AG04449 (cell line): ENCODE measurements at places on chromosomes 5 and 9.

- no peak for DNase-seq
These were observed 78.9 kb downstream of the CFAP95 start for GRCh38 chr9:69899491-69899890.

DNA sequence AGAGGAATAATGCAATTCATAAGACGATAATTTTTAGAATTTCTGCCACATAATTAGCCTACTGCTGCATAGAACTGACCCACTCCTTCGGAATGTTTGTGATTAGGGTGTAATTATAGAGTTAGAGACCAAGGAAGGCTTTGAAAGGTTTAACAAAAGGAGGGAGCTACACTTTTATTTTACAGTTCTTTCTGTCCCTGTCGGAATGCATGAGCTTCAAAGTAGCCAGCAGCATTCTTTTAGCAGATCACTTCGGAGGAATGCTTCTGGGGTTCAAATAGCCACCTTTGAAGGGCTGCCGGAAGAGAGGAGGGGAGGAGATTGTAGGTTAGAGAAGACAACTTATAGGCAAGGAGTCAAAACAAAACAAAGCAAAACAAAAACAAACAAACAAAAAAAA, 168.1 kb downstream of the GRIA1 start:
- no peak for DNase-seq

DNA sequence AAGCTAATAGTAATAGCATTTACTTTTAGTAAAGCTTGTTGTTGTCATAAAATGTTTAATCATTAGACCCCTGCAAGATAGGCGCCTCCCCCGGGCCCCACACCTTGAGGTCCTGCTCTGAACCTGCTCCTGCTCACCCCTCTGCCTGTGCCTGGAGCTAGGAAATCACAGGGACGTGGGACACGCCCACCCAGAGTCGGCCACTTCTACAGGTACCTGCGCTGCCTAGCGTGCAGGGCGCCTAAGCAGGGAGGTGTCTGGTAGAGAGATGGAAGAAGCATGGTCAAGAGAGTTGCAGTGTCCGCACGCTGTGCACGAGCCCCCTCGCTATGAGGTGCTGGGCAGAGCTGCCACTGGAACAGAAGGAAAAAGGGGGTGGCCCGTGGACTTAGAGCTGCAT, 52.6 kb downstream of the HINT1 start:
- DNase-seq = no peak

DNA sequence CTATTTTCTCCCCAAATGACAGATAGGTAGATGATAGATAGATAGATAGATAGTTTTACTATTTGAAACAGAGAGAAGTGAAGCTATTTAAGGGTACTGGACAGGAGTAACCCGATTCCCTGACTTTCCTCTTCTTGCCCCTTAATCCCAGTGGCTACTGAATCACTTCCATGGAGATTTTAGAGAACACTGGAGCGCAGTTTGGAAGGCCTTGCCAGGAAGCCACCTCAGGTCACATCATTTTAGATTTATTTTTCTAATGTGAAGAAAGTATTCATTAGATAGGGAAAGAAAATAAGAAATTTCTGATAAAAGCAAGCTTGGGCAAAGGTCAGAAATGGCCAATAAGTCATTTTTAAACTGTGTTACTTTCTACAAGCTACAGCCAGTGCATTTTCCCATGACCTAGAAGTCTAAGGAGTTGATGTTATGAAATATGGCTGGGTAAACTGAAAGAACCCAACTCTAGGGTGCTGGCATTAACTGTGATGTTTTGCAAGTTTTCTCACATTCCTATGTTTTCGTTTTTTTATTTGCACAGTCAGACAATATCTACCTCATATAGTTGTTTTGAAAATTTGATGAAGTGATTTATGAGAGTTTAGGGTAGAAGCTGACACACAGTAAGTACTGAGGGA, 544.7 kb upstream of the PTGER4 start:
- no peak for DNase-seq

DNA sequence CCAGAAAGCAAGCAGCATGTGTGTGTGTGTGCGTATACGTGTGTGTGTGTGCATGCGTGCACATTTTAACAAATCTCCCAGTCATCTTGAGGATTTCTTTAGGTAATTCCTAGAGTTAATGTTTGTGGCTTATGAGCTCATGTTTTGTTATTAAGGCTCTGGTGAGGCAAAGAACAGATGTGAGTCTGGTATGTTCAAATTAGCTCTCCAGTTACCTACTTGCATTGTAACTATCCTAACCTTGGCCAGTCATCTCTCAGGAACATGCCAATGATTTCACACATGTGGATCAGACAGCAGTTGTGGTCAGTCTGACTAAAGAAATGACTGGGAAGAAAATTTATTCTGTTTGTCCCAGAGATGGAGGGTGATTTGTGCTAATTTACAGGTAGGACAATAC, 163.1 kb downstream of the IZUMO3 start:
- no peak for DNase-seq

DNA sequence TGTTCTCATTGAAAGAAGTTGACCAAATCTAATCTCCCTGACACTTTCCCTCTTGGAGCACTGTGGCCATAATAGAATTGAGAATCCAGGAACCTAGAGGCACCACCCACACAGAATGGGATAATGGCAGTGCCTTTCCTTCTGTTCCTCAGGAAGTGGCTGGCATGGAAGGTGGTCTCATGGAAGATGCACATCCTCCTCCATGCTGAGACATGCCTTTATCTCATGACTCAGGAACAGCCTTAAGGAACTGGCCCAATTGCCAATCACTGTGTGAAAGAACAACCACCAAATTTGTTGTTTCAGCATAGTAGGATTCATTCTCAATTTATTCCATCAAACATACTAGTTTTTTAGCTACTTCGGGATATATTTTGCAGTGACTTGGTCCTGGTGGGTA, 137.5 kb upstream of the RASGRF2 start:
- no peak for DNase-seq

DNA sequence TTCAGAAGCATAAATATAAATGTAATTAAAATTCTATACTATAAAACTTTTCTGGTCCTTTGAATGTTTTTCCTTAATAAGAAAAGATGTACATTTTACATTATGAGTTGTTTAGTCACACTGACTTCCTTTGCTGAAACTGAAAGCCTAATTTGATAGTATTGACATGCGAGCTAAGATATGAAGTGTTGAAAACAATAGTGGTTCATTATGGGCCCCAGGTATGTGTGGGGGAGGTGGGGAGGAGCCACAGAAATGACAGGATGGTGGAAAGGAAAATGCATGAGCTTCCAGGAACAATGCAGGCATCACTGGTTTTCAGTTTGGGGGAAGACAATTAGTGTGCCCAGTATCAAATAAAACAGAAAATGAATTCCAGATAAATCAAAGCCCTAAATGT, 35.4 kb upstream of the RLN1 start:
- DNase-seq = no peak

DNA sequence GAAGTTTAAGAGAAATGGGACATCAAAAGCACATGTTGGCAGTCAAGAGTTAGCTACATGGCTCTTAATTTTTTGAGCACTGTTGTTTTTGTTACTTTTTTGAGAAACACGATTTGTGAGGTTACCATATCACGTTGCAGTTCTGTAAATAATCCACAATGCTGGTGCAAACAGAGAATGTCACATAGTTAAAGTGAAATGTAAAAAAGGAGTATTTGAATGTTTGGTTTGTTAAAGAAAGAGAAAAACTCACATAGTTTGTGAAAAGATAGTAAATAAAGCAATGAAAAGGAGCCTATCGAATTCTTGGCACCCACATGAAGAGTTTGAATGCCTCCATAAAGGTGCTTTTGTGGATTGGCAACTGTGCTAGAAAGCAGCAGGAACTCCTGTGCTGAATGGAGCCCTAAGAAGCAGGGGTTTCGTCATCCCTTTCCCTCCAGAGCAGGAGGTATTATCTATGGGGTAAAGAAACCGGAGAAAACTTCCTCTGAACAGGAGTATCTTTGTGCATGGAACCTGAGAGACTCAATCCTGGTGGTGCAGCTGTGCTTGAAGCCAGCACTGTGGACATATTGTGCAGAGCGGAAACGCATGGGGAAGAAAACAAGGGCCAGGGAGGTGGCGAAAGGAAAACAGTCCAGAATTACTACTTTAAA, 148.5 kb upstream of the OTULINL start:
- no peak for DNase-seq

GRCh38 chr5:18370531-18370930, 736.3 kb downstream of the TAF11L14 start:
- DNase-seq = no peak

DNA sequence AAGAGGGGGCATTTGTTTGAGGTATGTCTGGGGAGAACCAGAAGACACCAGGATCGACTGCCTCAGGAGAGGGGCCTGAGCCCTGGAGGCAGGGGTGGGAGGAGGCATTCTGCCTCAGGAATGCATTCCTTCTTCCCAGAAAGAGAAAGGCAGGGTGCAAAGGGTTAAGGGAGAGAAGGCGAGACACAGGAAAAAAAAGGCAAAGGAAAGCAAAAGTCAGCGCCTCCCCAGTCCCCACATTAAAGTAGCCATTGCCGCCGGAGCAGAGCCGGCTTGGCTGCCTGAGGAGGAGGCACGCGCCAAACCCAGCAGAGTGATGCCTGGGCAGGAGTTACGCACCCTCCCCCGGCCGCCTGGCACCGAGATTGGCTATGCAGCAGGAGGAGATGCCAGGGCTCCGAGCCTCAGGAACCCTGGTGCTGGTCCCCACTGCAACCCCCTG, 123.8 kb upstream of the PHYKPL start:
- DNase-seq = no peak

GRCh38 chr9:111154081-111154562, 115.9 kb upstream of the LPAR1 start:
- no peak for DNase-seq

GRCh38 chr9:104177003-104177611, 83.0 kb downstream of the SMC2 start:
- no peak for DNase-seq

GRCh38 chr5:77849308-77849900, 73.3 kb upstream of the TBCA start:
- DNase-seq = no peak

- DNase-seq = peak; percentile 5
These were observed 264.3 kb upstream of the PANK3 start for GRCh38 chr5:168843277-168844015.

- DNase-seq = no peak
These were observed 154.0 kb upstream of the ADAMTSL1 start for GRCh38 chr9:18319918-18320445.

GRCh38 chr5:143605403-143606005, 202.0 kb upstream of the NR3C1 start:
- DNase-seq = no peak

DNA sequence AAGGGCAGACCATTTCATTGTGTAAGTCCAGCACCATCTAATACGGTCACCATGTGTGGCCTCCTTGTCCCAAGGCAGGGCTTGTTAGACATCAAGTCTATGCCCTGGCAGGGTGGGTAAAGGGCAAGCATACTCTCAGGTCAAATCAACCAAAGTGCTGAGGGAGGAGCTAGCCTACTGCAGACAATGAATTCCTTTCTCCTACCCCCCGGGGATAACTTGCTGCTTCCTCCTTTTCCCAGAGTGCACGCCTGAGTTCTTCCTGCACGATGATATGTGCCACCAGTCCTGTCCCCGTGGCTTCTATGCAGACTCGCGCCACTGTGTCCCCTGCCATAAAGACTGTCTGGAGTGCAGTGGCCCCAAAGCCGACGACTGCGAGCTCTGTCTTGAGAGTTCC, 71.4 kb downstream of the RFK start:
- DNase-seq = no peak

- peak; percentile 21 for DNase-seq
These were observed 104.3 kb downstream of the TRPM6 start for GRCh38 chr9:74783408-74783807.

GRCh38 chr9:128072144-128073021, 4.4 kb downstream of the SLC25A25 start:
- DNase-seq = no peak

GRCh38 chr9:132008855-132009812, 70.5 kb downstream of the MED27 start:
- DNase-seq = no peak

DNA sequence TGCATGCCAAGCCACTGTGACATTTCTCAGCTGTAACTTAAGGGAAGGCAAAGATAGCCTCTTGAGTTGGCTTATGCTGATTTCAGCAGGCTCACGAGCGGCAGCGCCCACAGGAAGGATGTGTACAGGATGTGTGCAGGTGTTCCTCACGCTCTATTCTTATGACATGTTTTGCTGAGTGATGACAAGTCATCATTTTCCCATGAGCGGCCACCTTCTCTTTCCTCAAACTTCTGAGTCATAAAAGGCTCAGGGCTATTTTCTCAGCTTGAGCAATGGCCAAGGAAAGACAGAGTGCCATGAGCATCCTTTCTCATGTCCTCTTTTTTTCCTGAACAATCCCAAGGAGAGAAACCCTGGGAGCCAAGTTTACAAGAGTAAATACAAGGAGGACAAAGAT, 365.9 kb downstream of the PLK2 start:
- DNase-seq = no peak

- no peak for DNase-seq
These were observed 155.9 kb upstream of the COL5A1 start for GRCh38 chr9:134485653-134486052.

DNA sequence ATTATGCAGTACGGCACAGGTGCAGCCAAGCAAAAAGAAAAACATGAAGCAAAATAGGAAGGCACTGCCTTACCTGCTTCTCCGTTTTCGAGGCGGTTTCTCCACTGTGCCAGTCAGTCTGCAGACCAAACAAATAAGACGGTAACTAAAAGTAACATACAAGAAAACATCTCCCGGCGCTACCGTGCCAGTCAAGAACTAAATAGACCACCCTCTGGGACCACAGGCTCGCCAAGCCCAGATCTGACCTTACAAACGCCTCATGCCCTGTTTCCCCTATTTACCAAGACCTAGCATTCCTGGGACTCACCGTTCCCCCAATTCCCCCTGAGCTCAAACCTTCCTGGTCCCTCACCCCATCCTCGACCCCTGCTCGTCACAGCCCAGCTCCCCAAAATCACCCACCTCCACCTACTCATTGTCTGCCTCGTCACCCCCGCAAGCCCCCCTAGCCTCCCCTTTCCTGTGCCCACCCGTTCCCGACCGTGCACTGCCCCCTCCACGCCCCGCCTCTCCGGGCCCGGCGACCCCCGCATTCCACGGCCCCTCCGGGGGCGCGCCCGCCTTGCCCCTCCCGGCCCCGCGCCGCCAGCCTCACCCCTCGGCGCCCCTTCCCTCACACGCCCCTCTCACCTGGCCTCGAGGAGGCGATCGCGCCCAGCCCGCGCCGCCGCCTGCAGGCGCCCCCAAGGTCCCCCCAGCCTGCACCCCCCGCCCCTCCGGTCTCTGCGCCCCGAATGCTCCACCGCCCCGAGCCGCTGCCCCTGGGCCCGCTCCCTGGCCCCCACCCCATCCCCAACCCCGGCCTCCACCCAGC, 560 bp downstream of the SCAI start:
- no peak for DNase-seq

- DNase-seq = no peak
These were observed 148.1 kb downstream of the NPR3 start for GRCh38 chr5:32859211-32859641.

GRCh38 chr9:69109152-69109551, 64.9 kb upstream of the TJP2 start:
- no peak for DNase-seq

GRCh38 chr9:87850391-87850790, 32.3 kb upstream of the SPATA31E1 start:
- peak; percentile 23 for DNase-seq

DNA sequence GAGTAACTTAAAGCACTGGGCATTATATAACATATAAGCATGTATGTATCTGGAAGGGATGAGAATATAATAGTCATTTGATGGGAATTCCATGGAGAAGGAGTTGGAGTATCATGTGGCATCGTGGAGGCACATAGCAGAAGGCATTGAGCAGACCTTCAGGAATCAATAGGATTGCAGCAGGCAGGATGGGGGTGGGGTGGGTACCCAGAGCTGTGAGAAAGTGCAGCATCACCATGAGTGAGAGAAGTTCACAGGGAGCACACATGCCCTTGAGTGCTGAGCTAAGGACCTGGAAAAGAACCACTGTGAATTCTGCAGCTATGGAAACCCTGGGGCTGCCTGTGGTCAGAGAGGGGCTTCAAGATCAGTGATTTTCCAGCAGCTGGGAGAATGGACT, 57.3 kb downstream of the MED10 start:
- DNase-seq = no peak
